ENCODE measurements at places on chromosomes 7 and 10.

DNA sequence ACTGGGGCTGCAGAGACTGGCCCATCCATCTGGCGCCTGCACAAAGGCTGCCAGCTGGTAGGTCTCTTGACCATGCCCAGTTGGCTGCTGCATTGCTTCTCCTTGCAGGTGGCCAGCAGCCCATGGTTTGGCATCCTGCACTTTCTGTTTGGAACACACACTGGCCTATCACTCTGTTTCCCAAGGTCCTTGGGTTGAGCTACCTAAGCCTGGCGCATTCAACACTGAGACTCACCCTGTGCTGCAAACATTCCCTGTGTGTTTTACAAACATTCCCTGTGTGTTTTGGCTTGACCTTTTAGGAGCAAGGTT is 55.5 kb downstream of the TACR2 start:
- H3K27ac ChIP-seq = peak overlapping the region; percentile 11
- H3K36me3 ChIP-seq = peaks cover 47% of the 10 kb centered on the region
- H3K4me1 ChIP-seq = peaks cover 62% of the 10 kb centered on the region
- no peaks in the 10 kb centered on the region for H3K27me3 ChIP-seq
- DNase-seq = no peak

DNA sequence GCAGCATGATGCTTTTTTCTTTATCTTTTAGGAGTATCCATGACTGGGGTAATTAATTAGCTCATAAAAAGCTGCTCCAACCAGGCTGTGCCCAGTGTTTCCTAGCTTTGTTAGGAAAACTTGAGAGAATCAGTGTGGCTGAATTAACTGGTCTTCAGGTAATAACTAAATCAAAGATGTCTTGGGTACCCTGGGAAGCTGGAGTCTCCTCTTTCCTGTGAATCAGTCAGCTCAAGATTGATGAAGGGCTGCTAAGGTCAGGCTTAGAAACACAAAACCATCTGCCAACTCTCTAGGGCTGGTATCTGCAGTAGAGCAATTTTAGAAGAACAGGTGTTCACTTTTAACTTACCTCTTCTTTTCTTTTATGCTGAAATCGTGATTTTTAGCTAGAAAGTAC is 21.4 kb upstream of the ATOH7 start:
- peaks cover 13% of the 10 kb centered on the region for H3K27me3 ChIP-seq
- peaks cover 6% of the 10 kb centered on the region for H3K4me1 ChIP-seq
- H3K36me3 ChIP-seq = no peaks in the 10 kb centered on the region
- H3K4me3 ChIP-seq = no peak overlapping the region

DNA sequence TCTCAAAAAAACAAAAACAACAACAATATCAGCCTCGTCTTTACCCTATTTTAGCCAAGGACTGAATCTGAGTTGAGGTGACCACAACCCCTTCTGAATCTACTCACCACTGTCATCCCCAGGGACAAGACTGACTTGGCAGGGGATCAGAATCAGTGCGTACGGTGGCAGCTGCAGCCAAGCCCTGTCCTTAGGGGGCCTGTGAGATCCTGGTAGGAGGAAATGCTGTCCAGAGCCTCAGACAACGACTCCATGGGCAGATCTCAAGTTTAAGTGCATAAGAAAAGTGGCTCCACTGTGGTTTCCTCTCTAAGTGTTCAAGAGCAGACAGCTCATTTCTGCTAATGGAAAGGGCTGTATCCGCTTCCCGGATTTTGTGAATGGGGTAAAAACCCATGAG is 22.4 kb upstream of the CYTH3 start:
- peaks cover 3% of the 10 kb centered on the region for H3K27me3 ChIP-seq
- H3K4me1 ChIP-seq = no peaks in the 10 kb centered on the region
- no peak overlapping the region for H3K4me3 ChIP-seq
- DNase-seq = no peak
- H3K27ac ChIP-seq = no peak overlapping the region
- H3K36me3 ChIP-seq = no peaks in the 10 kb centered on the region

DNA sequence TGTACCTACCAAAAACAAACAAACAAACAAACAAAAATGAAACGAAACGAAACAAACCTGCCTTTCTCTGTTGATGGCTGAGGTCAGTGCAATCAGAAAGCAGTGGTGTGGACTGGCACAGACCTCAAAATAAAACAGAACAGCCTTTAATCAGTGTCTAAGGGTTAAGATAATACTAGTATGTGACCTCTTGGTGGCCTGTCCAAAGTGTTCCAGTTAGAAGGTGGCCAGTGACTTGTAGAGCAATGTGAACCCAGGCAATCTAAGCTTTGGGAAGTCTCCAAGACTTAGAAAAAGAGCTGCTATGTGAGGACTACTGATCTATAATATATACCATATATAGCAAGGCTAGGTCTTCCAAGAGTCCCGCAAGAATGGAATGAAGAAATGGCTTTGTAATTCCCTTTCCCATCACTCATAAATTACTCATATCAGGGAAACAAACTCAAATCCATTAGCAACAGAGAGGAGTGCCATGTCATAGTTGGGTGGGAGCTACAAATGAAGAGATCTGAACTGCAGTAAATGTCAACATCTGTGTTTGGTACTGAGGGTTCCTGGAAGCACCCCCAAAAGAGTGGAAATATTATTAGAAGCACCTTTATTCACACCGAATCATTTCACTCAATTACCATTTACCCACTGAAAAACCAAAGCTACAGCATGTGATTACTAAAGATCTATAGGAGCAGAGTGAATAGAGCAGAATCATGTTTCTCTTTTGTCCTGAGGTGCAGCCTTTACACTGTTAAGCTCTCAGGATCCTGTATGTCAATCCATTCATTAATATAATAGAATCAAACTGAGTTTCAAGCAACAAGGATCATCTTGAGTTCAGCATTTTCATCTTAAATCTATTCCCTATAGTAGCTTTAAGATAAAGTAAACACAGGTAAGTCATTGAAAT is 28.0 kb downstream of the ABLIM1 start:
- no peak overlapping the region for H3K4me3 ChIP-seq
- peaks cover 59% of the 10 kb centered on the region for H3K27me3 ChIP-seq
- H3K27ac ChIP-seq = no peak overlapping the region
- H3K36me3 ChIP-seq = peaks cover 3% of the 10 kb centered on the region

GRCh38 chr7:151232917-151233701 is 826 bp downstream of the CHPF2 start:
- H3K4me3 ChIP-seq = peak overlapping the region; percentile 99
- peak overlapping the region; percentile 99 for H3K27ac ChIP-seq
- peak; percentile 78 for DNase-seq
- no peaks in the 10 kb centered on the region for H3K27me3 ChIP-seq
- H3K4me1 ChIP-seq = peaks cover 40% of the 10 kb centered on the region
- peaks cover 28% of the 10 kb centered on the region for H3K36me3 ChIP-seq

DNA sequence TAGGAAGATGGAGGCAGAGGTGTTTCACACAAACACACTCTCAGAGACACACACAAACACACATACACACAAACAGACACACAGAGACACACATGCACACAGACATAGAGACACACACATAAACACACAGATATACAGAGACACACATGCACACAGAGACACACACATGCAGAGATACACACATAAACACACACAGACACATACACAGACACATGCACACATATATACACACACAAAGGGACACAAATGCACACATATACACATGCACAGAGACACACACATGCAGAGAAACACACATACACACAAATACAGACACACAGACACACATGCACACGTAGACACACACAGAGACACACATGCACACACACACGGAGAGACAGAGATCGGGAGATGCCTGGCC is 163.3 kb downstream of the TCERG1L start:
- DNase-seq = no peak
- H3K27me3 ChIP-seq = no peaks in the 10 kb centered on the region
- H3K36me3 ChIP-seq = no peaks in the 10 kb centered on the region
- no peak overlapping the region for H3K4me3 ChIP-seq
- no peak overlapping the region for H3K27ac ChIP-seq
- no peaks in the 10 kb centered on the region for H3K4me1 ChIP-seq

- H3K4me1 ChIP-seq = no peaks in the 10 kb centered on the region
- no peak overlapping the region for H3K27ac ChIP-seq
- no peak overlapping the region for H3K4me3 ChIP-seq
- no peaks in the 10 kb centered on the region for H3K27me3 ChIP-seq
These were observed 242.8 kb downstream of the KLF6 start for GRCh38 chr10:3542185-3542611.

- H3K27me3 ChIP-seq = peaks cover 2% of the 10 kb centered on the region
- DNase-seq = no peak
- no peak overlapping the region for H3K4me3 ChIP-seq
- H3K4me1 ChIP-seq = peaks cover 19% of the 10 kb centered on the region
- H3K27ac ChIP-seq = no peak overlapping the region
- no peaks in the 10 kb centered on the region for H3K36me3 ChIP-seq
These were observed 13.1 kb downstream of the TAS2R41 start for GRCh38 chr7:143490717-143491306.

GRCh38 chr10:76649723-76650127 is 987.9 kb downstream of the KCNMA1 start:
- no peak overlapping the region for H3K4me3 ChIP-seq
- no peaks in the 10 kb centered on the region for H3K4me1 ChIP-seq
- H3K27ac ChIP-seq = no peak overlapping the region
- DNase-seq = no peak
- no peaks in the 10 kb centered on the region for H3K27me3 ChIP-seq

DNA sequence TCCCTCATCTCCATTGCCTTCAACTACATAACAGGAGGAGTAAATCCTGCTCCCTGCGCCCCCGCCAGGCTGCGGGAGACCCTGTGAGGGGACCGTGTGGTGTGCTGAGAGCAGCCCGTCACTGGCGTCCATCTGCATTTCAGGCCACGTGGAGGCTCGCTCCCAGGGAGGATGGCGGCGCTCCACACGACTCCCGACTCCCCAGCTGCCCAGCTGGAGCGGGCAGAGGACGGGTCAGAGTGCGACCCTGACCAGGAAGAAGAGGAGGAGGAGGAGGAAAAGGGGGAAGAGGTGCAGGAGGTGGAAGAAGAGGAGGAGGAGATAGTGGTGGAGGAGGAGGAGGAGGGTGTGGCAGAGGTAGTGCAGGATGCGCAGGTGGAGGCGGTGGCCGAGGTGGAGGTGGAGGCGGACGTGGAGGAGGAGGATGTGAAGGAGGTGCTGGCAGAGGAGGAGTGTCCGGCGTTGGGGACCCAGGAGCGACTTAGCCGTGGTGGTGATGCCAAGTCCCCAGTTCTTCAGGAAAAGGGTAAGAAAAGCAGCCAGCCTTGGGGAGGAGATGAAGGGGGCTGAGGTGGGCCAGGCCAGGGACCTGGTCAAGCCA is 5.2 kb downstream of the ZNF316 start:
- H3K27me3 ChIP-seq = no peaks in the 10 kb centered on the region
- no peak overlapping the region for H3K27ac ChIP-seq
- peaks cover 64% of the 10 kb centered on the region for H3K36me3 ChIP-seq
- no peak overlapping the region for H3K4me3 ChIP-seq

GRCh38 chr7:151232091-151232916 is at the start of gene CHPF2:
CHPF2 (plus strand) TSS chr7:151232483; CDS start chr7:151234012, 1,529 bp downstream.
- H3K27ac ChIP-seq = peak within 1 kb of the TSS; percentile 99
- peak within 1 kb of the TSS; percentile 99 for H3K4me3 ChIP-seq
- peaks cover 28% of the 10 kb centered on the region for H3K36me3 ChIP-seq
- H3K27me3 ChIP-seq = no peaks in the 10 kb centered on the region
- DNase-seq = peak; percentile 95

DNA sequence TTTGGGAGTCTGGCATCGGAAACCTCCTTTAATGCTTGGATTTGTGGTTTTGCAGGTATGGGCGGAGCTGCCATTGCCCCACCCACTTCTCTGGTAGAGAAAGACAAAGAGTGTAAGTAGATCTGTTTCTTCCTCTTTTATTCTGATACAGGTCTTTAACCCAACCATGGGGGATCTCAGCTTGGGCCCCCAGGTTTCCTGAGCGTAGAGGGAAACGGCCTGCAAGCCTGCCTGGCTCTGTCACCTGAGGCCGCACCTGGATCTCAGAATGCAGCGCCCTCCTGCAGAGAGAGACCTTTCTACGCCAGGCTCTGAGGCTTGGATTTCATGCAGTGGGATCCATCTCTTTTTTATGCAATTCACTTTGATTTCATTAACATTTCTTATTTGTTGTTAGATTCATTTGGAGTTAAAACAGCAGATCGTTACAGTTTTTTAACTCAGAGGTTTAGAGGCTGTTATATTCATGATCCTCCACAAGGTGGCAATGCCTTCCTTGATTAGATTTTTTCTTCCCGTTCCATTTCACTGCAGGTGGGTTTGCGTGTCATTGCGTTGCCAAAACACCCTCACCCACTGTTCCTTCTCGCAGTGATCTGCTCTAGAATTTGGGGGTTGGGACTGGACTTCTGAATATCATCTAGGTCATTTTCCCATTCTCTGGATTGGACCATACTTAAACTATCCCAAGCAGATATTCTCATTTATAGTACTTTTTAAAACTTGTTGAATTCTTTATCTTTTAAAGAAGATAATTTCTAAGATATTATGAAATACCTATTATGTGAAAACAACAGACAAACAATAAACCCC is 20.0 kb downstream of the RBM17 start:
- no peak overlapping the region for H3K4me3 ChIP-seq
- DNase-seq = peak; percentile 39
- H3K36me3 ChIP-seq = peaks cover 81% of the 10 kb centered on the region
- no peaks in the 10 kb centered on the region for H3K27me3 ChIP-seq
- peak overlapping the region; percentile 70 for H3K27ac ChIP-seq

DNA sequence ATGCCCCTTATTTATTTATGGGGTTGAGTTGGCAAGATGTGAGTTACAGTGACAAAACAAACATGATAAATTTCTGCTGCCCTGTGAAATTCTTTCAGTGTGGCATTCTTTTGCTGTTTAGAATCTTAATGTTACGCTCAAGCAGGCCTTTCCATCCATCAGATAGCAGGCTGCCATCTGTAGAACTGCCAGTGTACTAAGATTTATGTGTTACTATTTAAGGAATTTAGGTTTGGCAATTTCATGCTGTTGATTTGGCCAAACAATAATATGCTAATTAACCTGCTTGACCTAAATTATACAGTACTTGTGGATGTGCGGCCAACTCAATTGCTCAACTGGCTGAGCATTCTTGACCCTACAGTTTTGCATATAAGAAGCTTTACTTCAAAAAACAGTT is 477.7 kb upstream of the TPK1 start:
- DNase-seq = no peak
- no peak overlapping the region for H3K4me3 ChIP-seq
- no peaks in the 10 kb centered on the region for H3K36me3 ChIP-seq
- H3K4me1 ChIP-seq = no peaks in the 10 kb centered on the region
- H3K27ac ChIP-seq = no peak overlapping the region

- H3K4me3 ChIP-seq = peak overlapping the region; percentile 9
- peaks cover 3% of the 10 kb centered on the region for H3K36me3 ChIP-seq
- peaks cover 22% of the 10 kb centered on the region for H3K4me1 ChIP-seq
- peak; percentile 78 for DNase-seq
- no peak overlapping the region for H3K27ac ChIP-seq
These were observed 34.3 kb downstream of the INPP5A start for GRCh38 chr10:132571650-132572544.

DNA sequence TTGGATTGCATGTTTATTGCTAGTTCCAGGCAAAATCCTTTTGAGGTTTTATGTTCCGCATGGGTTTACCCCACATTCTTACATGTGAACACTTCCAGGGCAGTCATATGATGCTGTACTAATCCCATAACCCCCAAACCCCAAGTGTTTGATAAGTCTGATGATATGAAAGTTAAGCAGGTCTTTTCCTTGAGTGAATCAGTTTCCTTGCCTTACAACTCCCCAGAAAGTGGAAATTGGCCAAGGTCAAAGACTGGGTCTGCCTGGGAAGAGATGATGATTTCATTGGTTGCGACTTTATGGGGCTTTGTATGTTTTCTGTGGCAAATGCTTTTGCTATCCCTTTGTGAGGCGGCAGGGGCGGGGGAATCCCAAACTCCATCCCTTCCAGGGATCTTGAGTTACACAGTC is 24.7 kb downstream of the AFAP1L2 start:
- no peaks in the 10 kb centered on the region for H3K36me3 ChIP-seq
- H3K27ac ChIP-seq = no peak overlapping the region
- no peak for DNase-seq
- H3K27me3 ChIP-seq = peaks cover 46% of the 10 kb centered on the region
- no peak overlapping the region for H3K4me3 ChIP-seq
